Kidney epithelial cell (primary cell): ENCODE measurements at places on chromosomes 4 and X. TPM values are rescaled to one million over a fixed set of nuclear protein-coding genes. Genes with fewer than 3 reads are reported as not detected.

- no peak for DNase-seq
Measured at GRCh38 chr4:7766086-7766485, 173.6 kb downstream of the AFAP1 start.

- no peak for DNase-seq
Measured at GRCh38 chr4:158410272-158410671, 111.4 kb upstream of the RXFP1 start.

DNA sequence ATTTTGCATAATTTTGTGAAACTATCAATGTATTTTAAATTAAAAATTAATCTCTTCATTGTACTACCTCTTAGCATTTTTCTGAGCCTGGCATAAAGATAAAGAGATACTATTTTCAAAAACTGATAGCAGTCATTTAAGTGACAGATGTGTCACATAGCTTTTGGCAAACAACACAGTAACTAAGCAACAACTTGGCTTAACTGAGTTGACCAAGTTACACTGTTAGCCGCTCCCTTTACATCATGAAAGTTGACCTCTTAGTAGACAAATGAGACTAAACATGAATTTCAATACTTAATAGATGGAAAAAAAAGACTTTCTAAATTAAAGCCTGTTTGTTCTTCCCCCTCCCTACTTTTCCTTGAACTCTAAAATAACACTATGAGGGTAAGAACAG lies 62.0 kb downstream of the ATP8A1 start:
- no peak for DNase-seq

DNA sequence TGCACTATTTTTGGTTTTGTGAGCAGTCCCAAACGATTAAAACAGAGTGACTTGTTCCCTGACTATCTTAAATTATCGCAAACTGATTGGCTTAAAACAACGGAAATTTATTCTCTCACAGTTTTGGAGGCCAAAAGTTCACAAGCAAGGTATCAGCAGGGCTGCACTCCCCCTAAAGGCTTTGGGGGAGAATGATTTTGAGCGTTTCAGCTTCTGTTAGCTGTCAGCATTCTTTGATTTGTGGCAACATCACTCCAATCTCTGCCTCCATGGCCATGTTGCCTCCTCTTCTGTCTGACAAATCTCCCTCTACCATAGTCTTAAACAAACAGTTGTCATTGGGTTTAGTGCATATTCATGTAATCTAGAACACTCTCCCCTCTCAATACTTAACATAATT lies 459.6 kb upstream of the ATOH1 start:
- no peak for DNase-seq

- no peak for DNase-seq
Measured at GRCh38 chrX:77953708-77954107, 15.7 kb downstream of the PGAM4 start.

GRCh38 chr4:75989846-75990528 lies 758 bp downstream of the SDAD1 start:
- no peak for DNase-seq

- DNase-seq, result no peak
Measured at GRCh38 chr4:41216294-41217019, 2.1 kb upstream of the APBB2 start.

DNA sequence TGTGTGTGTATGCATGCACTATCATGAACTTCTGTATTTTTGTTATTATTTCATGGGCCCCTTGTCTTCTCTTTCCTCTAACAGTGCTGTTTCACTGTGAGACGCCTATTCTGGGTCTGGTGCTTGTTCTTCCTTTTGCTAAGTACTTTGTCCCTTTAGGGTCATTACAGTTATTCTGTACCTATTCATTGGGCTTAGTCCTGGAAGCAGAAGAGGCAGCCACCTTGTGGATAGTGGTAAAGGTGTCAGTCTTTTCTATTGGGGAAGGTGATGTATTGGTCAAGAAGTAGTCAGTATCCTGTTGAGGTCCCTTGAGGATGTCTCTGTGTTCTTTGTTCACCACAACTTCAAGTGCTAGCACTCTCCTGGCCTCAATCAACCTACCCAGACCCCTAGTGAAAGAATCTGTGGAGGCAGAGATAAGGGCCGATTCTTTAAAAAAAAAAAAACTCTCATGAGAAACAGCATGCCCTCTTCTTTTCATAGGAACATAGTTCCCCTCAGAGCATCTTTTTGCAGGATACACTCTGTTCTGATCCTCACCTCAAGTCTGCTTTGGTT lies 593.8 kb downstream of the SPRY1 start:
- DNase-seq, result no peak

DNA sequence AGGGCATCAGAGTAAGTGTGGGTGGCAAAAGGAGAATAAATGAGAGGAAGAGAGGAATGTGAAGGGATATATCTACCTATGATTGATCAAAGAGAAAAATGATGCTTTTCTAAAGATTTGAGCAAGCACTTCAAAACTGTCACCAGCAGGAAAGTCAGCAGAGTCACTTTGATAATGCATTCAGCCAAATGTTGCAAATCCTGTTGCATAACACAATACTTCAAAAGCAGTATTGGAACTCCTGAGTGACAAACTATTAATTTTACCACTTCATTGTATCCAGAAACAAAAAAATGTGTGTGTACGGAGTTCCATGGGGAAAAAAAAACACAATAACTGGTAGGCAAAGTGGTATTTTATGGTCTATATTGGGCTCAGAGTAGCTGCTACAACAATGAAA lies 160.3 kb downstream of the EMCN start:
- DNase-seq, result no peak

GRCh38 chr4:174669270-174669669 lies 147.0 kb upstream of the HPGD start:
- peak; percentile 70 for DNase-seq

DNA sequence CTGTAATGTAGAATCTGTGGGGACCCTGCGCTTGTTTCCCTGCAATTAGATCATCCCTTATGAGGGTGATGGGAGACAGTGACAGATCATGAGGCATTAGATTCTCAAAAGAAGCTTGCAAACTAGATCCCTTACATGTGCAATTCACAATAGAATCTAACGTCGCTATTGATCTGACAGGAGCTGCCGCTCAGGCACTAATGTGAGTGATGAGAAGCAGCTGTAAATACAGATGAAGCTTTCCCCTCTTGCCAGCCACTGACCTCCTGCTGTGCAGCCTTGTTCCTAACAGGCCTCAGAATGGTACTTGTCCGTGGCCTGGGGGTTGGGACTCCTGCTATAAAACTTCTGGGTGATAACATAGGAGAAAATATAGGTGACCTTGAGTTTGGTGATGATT lies 1076.8 kb downstream of the PDHA2 start:
- no peak for DNase-seq

- no peak for DNase-seq
Measured at GRCh38 chrX:106599411-106599810, 12.4 kb upstream of the RADX start.

GRCh38 chr4:38889143-38889542 lies 21.5 kb downstream of the FAM114A1 start:
- peak; percentile 58 for DNase-seq

DNA sequence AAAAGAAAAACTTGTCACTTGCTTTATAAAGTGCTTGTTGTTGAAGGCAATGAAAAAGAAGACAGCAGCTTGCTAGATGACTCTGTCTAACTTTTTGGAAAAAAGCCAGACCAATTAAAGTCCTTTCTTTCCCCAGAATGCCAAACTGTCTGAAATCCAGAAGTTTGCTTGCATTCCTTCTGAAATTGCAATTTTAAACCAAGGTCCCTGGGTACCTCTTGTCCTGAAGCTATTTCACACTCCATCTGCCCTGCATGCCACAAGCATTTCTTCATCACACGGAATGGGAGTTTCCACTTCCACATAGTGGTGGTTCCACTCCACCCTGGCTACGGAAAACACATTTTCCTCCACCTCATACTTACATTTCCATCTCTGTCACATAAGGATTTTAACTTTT lies 101.0 kb downstream of the PAPSS1 start:
- peak; percentile 32 for DNase-seq

- no peak for DNase-seq
Measured at GRCh38 chr4:5524446-5525299, 183.7 kb downstream of the EVC2 start.

The FAAH2 gene
- total RNA-seq, result 5.3 and 11.5 TPM in 2 replicates

The SH3TC1 gene
- total RNA-seq, result 18.9 and 30.5 TPM in 2 replicates

The LPAR4 gene
- 0.21 TPM in 1 of 2 replicates, not detected in the other for total RNA-seq

The PASD1 gene
- not detected in 2 replicates for total RNA-seq

The ASB9 gene
- total RNA-seq, result 0.25 and 3.6 TPM in 2 replicates

The ETDA gene
- total RNA-seq, result not detected in 2 replicates

The RASSF6 gene
- 4.4 and 7.0 TPM in 2 replicates for total RNA-seq

The PAGE1 gene
- not detected in 2 replicates for total RNA-seq
